ENCODE measurements at places on chromosomes 5 and 9.
A peak's percentile ranks its signal among the peaks of the same experiment; 100 is the strongest.

GRCh38 chr9:91419222-91420191, 4.1 kb downstream of the NFIL3 start:
- DNase-seq = peak; percentile 85

DNA sequence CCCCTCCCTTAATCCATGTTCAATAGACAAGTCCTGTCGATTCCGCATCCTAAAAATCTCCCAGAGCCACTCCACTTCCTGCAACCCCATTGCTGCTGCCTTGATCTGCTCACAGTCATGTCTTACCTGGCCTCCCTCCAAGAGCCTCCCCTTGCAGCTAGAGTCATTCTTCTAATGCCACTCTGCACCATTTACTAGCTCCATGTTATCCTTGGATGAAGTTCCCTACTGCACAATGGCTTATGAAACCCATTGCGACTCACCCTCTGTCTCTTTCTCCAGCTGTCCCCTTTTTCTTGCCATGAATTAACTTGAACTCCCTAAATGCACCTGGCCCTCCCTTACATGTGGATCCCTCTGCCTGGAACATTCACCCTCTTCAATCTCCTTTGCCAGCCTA, 39.5 kb downstream of the MEGF10 start:
- no peak for DNase-seq

DNA sequence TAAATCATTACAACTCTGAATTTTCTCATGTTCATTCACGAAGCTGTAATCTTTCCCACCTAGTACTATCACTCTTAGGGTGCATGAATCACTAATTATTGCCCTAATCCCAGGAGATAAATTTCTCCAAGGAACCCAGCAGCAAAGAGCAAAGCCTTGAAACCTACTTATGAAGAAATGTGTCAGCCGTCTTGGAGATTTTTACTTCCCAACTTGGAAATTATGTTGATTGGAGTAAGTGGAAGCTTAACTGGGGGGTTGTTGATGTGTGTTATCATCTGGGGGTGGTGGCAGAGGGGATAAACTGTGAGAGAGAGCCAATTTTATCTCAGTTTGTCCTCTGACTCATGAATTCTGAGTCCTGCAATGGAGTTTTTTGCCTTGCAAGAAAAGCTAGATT, 440.5 kb upstream of the WWC1 start:
- DNase-seq = no peak

- DNase-seq = no peak
These were observed 1676.7 kb upstream of the CDH9 start for GRCh38 chr5:28714907-28715698.

GRCh38 chr9:752201-752600, 89.3 kb upstream of the DMRT1 start:
- no peak for DNase-seq

Measured in cardiac septum (tissue), 1 donor.